ENCODE measurements at places on chromosomes 12 and 14.

DNA sequence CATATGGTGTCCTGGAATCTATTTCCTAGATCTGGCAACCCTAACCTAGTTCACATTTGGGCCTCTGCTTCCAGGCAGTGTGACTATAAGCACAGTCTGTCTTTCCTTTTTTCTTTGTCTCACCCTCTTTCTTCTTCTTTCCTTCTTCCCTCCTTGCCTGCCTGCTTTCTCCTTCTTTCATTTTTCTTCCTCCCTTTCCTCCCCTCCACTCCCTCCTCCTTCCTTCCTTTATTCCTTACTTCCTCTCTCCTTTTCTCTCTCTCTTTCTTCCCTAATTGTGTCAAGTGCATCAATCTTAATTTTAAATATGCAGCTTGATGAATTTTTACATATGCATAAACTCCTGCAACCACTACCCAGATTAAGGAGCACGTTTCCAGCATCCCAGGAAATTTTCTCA is 4.6 kb upstream of the DAO start:
- DNase-seq, result no peak

GRCh38 chr12:12977231-12977630 is 22.8 kb downstream of the HEBP1 start:
- no peak for DNase-seq

DNA sequence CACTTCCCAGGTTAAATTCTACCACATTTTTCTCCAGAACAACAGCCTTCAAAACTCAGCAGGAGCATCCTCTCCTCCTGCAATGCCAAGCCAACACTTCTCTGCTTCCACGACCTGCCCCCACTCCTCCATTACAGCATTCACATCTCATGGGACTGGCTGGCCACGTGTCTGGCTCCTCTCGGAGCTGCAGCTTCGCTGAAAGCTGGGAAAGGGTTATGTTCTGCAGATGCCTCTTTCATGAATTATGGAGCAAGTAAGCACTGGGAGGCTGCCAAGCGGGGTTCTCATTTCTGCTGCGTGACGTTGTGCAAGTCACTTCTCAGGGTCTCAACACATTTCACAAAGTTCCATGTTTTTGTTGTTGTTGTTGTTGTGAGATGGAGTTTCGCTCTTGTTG is 142.2 kb upstream of the RFLNA start:
- no peak for DNase-seq

DNA sequence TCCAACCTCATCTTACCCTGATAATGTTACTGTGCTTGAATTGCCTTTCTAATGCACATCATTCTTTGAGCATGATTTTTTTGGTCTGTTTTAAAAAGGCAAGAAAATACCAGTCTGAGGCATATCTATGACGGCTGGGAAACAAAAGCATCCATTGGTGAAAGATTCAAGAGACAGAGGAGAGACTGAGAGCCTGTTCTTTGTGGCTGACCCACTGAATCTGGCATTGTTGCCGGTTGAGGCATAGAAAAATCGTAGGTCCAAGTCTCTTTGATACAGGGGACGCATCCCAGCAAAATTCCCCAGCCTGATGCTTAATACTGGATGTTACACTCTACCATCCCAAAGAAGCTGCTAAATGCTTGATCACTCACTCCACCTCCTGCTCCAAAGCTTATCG is 2.9 kb upstream of the KLHL42 start:
- DNase-seq, result no peak

GRCh38 chr14:54866588-54866987 is 36.0 kb downstream of the GCH1 start:
- no peak for DNase-seq

DNA sequence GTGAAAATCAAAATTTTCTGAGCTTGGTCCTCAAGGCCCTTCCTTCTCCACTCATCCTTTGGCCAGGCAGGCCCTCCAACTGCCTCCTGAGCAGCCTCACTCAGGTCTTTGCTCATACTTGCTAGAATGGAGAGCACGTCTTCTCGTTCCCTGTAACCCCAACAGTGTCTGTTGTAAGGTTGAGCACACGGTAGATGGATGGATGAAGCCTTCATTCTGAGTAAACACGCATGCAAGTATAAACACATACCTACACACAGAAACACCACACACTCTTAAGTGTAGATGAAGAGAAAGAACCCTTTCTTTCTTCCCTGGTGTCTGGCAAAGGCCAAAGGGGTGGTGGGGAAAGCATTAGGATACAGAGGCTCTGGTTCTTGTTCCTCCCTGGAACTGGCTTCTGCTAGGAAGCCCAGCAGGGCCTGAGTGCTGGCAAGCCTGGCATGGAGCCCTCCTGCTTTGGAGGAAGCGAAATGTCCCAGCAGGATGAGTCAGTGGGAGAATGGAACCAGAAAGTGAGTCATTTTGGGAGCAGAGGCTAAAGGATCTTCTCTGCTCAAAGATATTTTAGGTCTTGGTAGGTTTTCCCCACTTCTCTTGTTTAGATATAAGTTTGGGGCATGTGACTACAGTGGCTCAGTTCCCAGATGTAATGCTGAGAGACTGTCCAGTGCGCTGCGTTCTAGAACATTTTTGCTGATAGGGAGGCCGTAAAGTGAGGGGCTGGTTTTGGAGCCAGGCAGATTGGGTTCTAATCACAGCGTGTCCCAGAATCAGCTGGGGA is 127.4 kb downstream of the CACNA1C start:
- DNase-seq, result no peak

DNA sequence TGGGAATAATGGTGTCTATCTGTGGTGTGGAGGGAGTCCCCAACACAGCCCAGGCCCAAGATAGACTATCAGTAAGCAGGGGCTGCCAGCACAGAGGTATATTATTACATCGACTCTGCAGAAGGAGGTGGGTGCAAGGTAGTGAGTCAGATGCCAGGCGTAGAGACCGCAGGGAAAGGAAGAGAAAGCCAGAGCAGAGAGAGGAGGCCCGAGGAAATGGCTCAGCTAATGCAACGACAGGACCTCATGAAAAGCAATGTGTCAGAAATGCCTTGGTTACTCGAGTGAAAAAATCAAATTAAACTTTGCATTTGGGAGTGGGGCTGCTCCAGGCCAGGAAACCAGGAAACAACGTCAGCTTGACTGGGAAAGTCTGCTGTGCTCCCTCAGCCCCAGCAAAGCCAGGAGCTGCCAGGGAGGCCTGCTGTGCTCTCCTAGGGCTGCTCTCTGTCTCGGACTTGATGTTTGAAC is 173.2 kb downstream of the SUDS3 start:
- DNase-seq, result no peak

DNA sequence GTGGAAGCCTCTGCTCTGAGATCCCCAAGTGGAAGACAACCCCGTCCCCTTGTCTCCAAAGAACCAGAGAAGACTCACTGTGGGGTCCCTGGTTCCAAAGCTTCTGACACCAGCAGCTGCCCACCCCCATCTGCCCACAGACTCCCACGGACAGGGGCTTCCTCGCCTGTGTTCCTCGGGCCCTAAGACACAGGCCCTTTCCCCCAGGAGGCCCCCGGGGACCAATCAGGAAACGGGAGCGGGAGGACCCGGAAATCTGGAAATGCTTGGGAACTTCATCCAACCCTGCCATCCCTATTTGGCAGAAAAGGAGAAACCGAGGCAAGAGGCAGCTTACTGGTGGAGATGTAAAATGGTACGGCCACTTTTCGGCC is 113.1 kb downstream of the NCOR2 start:
- no peak for DNase-seq

GRCh38 chr12:104588047-104588920 is 131.5 kb downstream of the CHST11 start:
- DNase-seq, result no peak

DNA sequence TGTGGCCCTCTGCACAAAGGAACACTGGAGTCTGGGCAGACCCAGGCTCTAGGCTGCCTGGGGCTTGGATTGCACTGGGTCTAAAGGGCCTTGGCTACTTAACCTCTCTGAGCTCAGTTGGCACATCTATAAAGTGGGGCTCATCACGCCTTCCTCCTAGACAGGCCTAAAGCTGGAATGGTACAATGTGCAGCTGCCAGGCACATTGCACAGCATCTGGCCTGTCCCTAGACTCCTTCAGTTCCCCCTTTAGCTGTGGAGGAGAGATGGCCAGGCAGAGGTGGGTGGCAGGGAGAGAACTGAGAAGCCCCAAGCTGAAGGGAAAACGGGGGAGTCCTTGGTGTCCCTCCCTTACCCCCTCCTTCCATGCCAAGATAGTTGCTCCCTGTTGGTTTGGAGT is 10.8 kb downstream of the IRF2BPL start:
- DNase-seq, result no peak

GRCh38 chr12:132604151-132604618 is 6.2 kb downstream of the LRCOL1 start:
- no peak for DNase-seq

DNA sequence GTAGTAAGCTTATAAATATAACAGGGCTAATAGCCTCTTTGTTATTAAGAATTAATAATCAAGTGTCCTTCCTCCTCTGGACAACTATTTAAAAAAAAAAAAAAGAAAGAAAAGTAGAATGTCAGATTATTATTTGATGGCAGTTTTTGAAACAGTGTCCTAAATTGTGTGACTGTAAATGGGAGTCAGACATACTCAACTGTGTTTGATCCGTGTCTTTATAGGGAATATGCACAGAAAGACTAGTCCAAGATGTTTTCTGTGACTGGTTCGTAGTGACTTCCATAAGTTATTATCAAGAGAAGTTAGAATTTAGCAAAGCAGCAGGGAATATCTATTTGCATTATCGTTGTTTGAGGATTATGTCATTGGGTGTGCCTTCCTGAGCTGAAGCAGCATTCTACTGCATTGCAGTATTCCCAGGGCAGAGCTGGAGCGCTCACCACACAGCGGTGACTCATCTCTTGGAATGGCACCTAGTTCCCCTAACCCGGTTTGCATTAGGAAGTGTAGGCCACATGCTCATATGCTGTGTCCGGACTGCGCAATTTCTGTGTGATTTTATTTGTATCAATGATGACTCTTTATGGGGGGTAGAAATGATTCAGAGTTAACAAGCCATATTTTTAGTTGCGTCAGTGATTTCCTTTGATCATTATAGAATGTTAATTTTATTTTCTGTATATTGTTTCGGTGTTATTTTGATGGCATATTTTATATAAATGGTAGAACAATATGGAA is 7.9 kb downstream of the DYNC1H1 start:
- no peak for DNase-seq

DNA sequence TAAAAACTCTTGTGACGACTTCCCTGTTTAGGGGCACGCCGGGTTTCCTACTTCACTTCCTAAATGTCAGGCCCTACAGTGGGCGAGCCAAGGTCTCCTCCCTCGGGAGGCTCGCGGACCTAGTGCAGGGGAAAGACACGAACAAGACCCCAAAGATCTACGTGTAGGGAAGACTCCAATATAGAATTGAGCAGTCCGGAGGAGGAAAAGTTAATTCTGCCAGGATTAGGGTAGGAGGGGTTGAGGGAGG is 564 bp downstream of the ATXN3 start:
- no peak for DNase-seq

- no peak for DNase-seq
Measured at GRCh38 chr14:59032826-59033225, 155.6 kb upstream of the DAAM1 start.

- no peak for DNase-seq
Measured at GRCh38 chr12:128548949-128549348, 274.8 kb downstream of the SLC15A4 start.

- no peak for DNase-seq
Measured at GRCh38 chr14:23365732-23366425, 907 bp upstream of the EFS start.

GRCh38 chr12:71045781-71046180 is 112.0 kb downstream of the TSPAN8 start:
- no peak for DNase-seq

GRCh38 chr12:20798554-20798953 is 12.0 kb upstream of the SLCO1B3 start:
- no peak for DNase-seq

GRCh38 chr14:25055992-25056687 is 6.2 kb upstream of the STXBP6 start:
- no peak for DNase-seq

DNA sequence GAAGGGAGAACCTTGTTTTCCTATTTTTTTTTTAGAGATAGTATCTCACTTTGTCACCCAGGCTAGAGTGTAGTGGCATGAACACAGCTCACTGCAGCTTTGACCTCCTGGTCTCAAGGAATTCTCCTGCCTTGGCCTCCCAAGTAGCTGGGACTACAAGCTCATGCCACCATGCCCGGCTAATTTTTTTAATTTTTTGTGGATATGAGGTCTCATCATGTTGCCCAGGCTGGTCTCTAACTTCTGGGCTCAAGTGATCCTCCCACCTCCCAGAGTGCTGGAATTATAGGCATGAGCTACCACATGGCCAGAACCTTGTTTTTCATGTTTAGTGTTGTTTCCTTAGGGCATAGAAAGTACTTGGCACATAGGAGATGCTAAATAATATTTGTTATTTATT is 13.5 kb downstream of the MANSC1 start:
- no peak for DNase-seq
